ENCODE measurements at places on chromosomes 4 and X. TPM values are rescaled to one million over a fixed set of nuclear protein-coding genes. Genes with fewer than 3 reads are reported as not detected.

The MAGEA4 gene
- not detected for total RNA-seq

The CD99L2 gene
- 41.2 TPM for total RNA-seq

The SPACA5 gene
- total RNA-seq: not detected

The NLGN3 gene
- 20.5 TPM for total RNA-seq

The NCAPG gene
- total RNA-seq: 21.6 TPM

The ITIH6 gene
- total RNA-seq: 0.11 TPM

Data from camera-type eye (tissue), 1 donor.